ENCODE measurements at places on chromosomes 3 and 15.

DNA sequence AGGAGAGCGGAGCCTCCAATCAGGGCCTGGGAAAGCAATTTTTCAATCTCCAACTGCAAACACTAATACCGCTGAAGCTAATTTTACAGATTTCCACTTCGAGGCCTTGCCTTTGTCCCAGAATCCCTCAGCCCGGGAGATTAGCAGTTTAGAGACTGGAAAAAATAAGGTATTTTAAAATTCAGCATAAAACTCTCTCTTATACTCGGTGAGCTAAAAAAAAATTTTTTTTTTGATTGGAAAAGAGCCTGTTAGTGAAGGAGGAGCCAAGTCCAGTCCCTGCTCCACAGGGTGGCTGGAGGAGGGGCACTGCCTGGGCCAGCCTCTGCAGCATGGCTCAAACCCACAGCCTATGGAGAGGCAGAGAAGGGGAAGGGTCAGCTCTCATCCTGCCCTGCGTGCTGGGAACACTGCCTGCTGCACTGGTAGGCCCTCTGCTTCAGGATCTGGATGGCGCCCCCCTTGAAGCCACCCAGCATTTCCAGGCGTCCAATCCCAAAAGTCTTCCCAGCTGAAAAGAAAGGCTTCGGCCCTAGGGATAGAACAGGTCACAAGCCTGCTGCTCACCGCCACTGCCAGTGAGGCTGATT is 48.9 kb downstream of the CACNA2D2 start:
- no peak for DNase-seq

DNA sequence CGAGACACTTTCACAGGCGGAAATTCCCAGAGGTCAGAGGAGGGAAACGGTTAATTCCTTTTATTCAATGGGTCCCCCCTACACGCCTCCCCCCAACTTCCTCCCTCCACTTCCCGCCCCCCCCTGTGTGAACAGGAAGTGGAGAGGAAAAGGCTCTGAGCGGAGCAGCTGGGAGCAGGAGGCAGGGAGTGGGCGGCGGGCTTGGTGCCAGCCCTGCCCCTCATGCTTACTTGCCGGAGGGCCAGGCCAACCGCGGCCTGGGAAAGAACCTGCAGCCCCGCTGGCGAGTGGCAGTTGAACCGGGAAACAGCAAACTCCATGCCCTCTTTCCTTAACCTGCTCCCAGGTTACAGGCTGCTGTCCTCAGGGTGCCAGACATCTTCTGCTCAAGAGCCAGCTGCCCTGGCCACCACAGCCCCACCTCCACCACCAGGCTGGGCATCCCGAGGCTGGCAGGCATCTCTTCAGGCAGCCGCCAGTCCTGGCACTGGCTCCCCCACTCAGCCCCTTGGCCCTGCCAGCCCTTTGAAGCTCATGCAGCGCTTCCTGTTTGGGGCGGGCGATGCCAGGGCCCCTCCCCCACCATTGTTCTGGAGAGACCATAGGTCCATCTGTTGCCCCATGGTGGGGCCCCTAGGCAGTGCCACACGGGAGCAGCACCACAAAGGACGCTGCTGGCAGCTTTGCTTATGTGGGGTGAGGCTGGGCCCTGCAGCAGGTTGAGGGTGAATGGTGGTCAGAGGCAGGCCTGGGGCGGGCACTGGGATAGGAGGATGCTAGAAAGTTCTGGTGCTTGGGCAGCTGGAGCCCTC is 12.9 kb downstream of the VPS18 start:
- DNase-seq, result peak; percentile 74

- DNase-seq, result no peak
These were observed 7.9 kb downstream of the TNFSF10 start for GRCh38 chr3:172515130-172515918.

DNA sequence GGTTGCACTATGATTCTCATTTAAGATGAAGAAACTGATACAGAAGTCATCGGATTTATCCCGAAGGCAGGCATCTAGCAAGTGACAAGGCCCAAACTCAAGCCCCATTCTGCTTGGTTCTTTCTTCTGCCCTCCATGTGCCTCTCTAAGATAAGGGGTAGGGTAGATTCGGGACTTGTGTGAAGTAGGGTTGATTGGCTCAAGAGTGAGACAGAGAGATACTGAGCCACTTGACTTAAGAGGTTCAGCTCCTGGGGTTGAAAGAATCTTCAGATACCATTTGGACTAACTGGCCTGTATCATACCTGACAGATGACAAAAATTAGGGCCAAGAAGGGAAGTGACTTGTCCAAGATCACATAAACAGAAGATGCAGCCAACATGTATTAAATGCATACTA is 891 bp downstream of the RFT1 start:
- no peak for DNase-seq

- no peak for DNase-seq
These were observed 6.7 kb downstream of the RASGRP1 start for GRCh38 chr15:38557921-38558320.

- no peak for DNase-seq
These were observed 64.8 kb downstream of the RFTN1 start for GRCh38 chr3:16448639-16449070.

- DNase-seq, result peak; percentile 31
These were observed 328.3 kb downstream of the MFSD1 start for GRCh38 chr3:159130108-159130507.

DNA sequence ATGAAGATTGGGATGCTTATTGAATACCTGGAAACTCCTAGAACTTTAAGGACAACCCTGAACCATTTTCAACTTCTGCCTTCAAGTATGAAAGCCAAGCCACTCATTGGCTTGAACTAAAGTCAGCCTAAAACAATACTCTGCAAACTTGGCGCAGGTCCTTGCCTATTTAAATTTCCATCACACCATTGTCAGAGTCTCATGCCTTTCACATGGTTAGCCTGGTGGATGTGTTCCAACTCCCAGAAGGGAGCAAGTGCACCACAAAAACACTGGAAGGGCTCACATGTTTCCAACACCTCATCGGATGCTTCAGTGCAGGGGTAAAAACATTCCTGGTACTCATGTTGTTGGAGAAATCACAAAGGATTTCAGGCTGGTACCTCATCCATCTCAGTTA is 511.6 kb upstream of the MDFIC2 start:
- no peak for DNase-seq

GRCh38 chr15:84831028-84831427 is 13.9 kb downstream of the ALPK3 start:
- DNase-seq, result no peak

- DNase-seq, result no peak
These were observed 25.1 kb upstream of the MTMR10 start for GRCh38 chr15:31016446-31016915.

DNA sequence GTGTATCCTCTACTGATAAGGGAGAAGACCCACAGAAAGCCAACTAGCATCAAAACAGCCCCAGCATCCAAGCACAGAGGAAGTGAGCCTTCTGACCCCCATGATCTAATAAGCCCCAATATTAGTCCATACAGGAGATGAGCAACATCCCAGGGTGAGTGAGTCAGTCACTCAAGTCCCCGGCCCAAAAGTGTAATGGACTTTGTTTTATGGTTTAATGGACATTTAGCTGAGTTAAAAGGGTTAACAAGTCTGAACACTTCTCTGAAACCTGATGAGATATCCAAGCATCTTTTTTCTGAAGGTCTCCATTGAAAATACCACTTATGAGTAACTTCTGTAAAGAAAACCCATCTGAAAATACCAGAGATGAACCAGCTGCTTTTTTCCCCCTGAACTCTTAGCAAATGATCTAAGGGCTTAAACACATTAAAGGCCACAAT is 115.6 kb downstream of the GREM1 start:
- DNase-seq, result no peak

DNA sequence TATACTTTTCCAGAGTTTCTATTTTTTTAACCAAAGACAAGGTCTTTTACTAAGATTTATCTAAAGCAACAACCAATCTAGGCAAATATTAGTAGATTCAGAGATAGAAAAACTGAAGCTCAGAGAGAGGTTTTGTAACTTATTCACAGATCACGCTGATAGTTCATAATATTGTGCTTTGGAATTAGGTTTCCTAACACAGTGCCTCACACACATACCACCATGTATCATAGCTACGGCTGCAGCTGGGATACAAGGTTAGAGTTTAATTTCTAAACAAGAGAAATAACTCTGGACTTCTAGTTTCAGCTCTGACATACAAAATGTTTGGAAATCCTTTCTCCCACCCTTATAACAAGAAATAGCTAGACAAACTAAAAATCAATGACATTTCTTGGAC is 565.7 kb downstream of the PYDC2 start:
- no peak for DNase-seq

DNA sequence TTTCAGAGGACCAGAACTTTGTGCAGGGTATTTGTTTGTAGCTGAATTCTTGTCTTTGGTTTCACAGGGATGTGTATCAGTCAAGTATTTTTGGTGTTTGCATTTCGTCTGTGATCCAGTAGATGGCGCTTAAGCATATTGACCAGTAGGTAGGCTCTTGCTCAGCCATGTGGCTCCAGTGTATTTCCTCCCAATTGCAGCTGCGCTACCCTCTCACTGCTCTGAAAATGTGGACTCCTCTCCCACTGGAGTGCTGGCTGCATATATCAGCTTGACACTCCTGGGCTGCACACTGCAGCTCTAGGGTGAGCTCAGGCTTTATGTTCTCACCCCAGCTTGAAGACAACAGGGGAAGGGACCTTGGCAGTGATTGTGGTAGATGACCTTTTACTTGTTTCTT is 1264.3 kb upstream of the ALCAM start:
- peak; percentile 52 for DNase-seq

GRCh38 chr3:38563070-38563885 is 67.1 kb downstream of the EXOG start:
- no peak for DNase-seq

DNA sequence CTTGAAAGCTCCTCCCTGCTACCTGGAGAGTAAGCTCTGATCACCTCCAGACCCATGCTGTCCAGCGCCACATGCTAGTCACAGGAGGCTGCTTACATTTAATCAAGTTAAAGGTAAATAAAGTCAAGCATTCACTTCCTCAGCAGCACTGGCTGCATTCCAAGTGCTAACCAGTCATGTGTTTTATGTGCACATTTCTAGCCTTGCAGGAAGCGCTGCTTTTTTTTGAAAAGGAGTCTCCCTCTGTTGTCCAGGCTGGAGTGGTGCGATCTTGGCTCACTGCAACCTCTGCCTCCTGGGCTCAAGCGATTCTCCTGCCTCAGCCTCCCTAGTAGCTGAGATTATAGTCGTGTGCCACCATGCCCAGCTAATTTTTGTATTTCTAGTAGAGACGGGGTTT is 279.2 kb downstream of the GABRG3 start:
- DNase-seq, result peak; percentile 5

All from RPMI8226 (cell line).